ENCODE measurements at places on chromosomes 11 and 22.

DNA sequence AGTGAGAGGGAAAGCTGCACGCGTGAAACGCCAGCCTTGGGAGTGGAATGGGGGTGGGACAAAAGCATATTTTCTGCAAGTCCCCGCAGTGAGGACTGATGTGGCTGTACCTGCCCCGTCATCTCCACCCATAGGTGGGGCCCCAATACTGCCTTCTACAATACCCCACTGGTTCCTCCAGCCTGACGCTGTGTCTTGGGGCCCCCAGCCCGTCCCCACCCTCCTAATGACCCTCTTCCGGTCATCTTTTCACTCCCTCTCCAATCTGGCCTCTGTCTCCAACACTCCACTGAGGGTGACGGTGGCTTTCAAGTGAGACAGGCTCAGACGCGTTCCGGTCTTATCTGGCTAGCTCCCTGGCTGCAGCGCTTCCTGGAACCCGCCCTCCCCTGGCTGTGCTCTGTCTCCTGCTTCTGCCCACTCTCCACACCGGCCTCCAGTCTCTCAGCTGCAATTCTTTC, 104.2 kb downstream of the MICAL3 start:
- peak; percentile 83 for DNase-seq

DNA sequence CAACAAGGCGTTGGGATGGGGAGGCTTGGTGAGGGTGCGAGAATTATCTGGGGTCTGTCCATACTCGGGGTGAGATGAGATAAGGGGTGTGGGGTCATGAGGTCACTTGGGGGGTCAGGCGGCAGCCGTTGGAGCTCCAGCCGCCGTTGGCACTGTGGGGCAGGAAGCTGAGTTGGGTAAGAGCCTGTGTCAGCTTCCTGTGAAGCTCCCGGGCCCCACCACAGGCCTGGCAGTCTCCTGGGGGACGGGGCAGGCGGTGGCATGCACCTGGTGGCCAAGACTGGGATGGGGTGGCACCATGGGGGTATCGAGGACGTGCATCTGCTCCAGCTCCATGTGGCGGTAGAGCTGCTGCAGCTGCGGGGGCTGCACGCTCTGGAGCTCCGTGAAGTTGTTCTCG, 7.1 kb upstream of the MYBPC3 start:
- peak; percentile 32 for DNase-seq

DNA sequence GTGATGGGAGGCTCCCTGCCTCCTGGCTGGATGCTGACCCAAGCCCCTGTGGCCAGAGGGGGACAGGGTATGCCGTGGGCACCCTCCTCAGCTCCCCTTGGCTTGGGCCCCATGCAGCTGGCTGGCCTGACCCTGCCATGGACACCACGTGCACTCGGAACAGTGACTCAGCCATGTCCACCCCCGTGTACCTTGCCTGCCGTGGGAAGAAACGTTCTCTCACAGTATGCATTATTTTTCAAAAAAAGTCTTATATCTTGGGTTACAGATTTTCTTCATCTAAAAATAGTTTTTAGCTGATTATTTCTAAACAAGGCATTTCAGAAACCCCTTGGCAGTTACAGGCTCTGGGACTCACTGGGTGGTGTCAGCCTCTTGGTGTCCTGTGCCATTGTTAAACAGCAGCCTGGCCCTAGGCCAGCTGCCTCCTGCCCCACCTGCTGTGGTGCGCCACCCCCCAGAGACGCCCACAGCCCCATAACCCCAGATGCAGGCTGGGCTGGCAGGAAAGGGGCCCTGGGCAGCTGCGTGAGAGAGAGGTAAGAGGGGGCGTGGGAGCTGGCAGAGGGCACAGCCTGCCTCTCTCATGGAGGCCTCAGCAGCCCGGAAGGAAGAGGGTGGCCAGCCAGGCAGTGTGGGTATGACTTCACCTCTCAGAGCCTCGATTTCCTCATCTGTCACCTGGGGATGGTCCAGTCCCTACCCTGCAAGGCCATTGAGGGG, 99.8 kb downstream of the MORC2 start:
- DNase-seq = peak; percentile 15

- DNase-seq = no peak
Observed at GRCh38 chr22:36870250-36870649, 9.4 kb downstream of the NCF4 start.

DNA sequence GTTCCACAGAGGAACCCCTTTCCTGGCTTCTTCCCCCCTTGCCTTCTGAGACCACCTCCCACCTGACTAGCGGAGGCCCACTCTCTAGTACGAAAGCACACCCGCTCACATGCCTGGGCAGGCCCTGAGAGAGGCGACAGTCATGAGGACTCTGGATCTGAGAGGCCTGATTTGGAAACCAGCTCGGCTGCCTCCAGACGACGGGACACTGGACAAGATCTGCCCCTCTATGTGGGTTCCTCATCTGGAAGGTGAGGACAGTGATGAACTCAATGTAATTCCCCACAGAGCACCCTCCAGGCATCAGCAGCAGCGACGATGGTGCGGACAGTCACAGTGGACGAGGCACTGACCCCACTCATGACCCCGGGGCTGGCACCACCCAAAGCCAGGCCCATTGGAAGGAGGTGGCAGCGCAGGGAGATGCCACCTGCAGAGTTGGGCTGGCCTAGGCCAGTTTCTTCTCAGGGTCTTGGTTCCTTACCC, 7.5 kb downstream of the SULT4A1 start:
- no peak for DNase-seq

GRCh38 chr22:25570486-25570885, 6.0 kb downstream of the GRK3 start:
- no peak for DNase-seq

DNA sequence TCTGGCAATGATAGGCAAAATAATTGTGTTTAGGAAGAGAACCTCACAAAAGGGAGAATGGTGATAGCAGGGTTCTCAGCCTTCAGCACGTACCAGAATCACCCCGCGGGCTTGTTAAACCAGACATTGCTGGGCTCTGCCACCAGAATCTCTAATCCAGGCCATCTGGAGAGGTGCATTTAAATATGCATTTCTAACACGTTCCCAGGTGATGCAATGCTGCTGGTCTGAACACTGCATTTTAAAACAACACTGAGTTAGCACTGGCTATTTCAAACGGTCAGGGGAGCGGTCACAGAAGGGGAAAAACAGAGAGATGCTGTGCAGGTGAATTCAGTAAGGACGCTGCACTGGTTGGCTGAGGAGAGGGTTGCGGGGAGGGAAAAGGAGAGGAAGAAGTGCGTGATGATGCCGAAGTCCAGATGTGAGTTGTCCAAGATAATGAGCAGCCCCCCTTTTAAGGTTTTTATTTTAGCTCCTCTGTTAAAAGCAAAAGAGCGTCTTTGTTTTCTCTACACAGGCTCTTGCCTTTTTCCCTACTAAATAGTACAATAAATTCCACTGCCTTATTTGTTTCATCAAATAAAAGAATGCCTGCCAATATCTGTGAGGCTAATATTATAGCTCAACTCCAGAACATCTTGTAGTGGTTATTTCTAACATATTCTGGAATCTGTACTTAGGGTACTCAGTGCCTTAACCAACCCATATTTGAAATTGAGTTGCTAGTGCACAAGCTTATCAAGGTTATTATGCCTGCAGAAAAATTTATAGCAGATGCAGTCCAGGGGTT, 109.6 kb upstream of the POU2AF2 start:
- no peak for DNase-seq

- peak; percentile 65 for DNase-seq
Observed at GRCh38 chr22:40036591-40037225, 42.0 kb downstream of the FAM83F start.

- DNase-seq = no peak
Observed at GRCh38 chr22:50315289-50316113, 8.1 kb upstream of the PLXNB2 start.

DNA sequence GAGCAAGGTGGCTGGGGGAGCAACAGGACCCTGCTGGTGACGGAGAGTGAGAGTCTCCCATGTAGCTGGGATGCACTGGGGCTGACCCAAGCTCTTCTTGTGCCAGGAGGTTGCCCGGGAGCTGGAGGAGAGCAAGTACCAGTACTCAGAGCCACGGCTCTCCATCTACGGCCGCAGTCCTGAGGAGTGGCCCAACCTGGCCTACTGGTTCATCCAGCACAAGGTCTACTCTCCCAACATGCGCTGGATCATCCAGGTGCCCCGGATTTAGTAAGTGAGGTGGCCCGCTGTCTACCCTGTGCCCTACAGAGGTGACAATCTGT, 40.4 kb downstream of the AMPD3 start:
- no peak for DNase-seq
